ENCODE measurements at places on chromosomes 5 and 9.

- no peak for DNase-seq
Measured at GRCh38 chr9:82570226-82570625, 492.7 kb downstream of the RASEF start.

GRCh38 chr5:57832875-57833274, 350.3 kb upstream of the ACTBL2 start:
- no peak for DNase-seq

DNA sequence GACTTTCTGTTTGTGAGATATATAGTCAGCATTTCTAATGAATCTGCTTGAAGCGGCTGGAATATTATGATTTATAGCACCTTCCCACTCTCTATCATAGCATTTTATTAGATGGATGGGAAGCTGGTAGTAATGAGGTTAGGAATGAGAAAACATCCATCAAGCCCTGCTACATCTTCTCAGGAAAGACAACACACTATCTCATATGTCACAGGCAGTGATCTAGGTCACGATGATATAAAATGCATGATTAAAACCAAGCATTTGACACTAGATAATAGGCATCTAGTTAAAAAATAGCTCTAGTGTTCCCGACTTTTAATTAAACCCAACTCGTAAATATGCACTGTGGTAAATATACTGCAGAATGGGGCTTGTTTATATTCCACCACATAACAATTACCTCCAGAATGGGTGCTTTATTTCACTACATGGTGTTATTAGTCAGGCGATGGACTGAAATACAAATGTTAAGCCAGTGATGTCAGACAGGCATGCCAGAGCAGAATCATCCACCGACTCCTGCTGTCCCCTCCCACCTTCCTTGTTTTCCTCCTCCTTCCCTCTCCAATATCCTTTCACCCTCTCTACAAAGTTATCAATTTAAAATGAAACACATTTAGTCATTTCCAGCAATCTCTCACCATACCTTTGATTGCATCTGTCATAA, 286.8 kb downstream of the SPATA31D1 start:
- DNase-seq: no peak

DNA sequence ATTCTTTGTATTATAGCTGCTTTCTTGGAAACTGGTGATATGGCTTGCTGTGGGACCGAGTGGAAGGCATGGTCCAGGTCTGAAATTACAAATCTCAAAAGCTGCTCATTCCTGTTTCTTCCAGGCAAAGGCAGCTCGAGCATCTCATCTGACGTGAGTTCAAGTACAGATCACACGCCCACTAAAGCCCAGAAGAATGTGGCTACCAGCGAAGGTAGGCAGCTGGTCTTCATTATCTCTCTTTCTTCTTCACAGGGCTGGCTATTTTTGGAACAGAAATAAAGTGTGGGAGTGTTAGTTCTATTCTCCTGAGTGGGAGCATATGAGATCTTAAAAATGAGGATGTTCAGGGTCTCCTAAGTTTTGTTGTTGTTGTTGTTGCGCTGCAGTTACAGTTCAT, 115.9 kb downstream of the FBXL7 start:
- no peak for DNase-seq

GRCh38 chr9:114953959-114954358, 23.6 kb upstream of the TNFSF8 start:
- no peak for DNase-seq

- DNase-seq: no peak
Measured at GRCh38 chr5:72210888-72211678, 103.8 kb downstream of the MAP1B start.

DNA sequence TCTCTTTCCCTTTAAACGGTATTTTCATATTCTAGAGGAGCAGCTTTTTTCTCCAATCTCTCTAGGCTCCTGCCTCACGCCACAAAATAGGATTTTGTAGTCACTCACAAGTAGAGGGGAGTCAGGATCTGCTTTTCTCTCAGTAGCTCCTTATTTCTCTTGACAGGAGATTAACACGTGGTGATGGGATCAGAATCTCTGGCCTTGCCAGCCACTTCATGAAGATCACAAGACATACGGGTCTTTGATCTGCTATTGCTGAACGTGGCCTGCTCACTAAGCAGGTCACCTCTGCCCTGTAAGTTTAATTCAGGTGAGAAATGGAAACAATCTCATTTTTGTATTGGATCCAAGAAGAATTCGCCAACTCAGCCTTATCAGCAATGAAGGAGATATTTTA, 257.5 kb downstream of the DIRAS2 start:
- no peak for DNase-seq

DNA sequence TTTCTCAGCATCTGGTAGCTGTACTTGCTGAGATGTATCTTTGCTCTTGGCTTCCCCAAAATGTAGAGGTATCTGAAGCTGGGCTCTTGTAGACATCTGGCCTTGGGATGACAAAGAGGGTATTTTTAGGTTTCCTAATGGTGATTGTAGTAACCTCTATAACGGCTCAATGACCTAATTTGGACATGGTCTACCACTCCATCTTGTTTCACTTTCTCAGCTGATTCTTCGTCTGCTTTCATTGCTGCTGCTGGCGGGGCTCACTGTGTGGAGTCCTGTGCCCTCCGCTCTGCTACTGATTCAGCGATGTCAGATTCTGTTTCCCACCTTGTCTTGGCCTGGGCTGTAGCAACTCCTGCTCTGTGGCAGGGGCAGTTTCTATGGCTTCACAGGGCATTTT, 12.7 kb upstream of the MARCHF11 start:
- no peak for DNase-seq

- DNase-seq: no peak
Measured at GRCh38 chr5:163106098-163106497, 331.3 kb upstream of the CCNG1 start.

DNA sequence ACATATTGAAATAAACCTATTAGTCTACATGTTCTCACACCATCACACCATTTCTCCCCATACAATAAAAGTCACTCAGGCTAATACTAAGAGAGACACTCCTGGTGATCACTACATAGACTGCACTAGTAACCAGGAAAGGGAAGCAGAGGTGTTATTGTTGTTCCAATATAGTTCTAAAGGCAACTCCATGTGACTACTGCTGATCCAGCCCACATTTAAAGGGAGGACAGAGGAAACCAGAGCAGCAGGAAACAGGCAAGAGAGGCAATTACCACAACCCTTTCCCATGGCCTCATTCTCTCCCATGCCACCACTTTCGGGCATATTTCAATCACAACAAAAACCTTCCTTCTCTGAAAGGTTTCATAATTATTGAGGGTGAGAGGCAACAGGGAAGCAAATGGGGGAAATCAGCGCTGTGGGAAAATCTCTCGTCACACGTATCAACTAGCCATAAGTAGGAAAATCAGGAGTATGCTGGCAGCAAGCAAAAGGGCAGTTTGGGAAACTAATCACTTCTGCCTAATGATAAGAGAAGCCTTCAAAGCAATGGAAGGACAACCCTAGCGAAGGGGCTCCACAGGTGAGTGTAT, 1.8 kb downstream of the UBAP2 start:
- no peak for DNase-seq

DNA sequence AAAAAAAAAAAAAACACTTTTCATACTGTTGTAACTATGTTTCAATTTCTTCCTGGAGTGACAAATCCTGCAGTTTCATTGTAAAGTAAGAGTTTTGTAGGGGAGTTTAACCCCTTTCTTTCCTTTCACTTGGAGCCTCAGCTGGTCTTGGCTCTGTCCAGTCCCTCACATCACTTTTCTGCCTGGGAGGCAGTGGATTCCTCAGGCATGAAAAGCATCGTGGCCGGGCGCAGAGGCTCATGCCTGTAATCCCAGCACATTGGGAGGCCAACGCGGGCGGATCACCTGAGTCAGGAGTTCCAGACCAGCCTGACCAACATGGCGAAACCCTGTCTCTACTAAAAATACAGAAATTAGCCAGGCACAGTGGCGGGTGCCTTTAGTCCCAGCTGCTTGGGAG, 45.6 kb upstream of the MYO10 start:
- no peak for DNase-seq

DNA sequence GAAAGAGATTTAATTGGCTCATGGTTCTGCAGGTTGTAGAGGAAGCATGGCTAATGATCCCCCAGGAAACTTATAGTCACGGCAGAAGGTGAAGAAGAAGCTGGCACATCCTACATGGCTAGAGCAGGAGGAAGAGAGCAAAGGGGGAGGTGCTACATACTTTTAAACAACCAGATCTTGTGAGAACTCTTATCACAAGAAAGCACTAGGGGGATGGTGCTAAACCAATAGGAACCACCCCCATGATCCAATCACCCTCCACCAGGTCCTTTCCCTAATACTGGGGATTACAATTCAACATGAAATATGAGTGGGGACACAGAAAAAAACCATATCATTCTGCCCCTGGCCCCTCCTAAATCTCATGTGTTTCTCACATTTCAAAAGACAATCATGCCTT, 147.2 kb upstream of the EPB41L4A start:
- no peak for DNase-seq

- no peak for DNase-seq
Measured at GRCh38 chr5:169354263-169354662, 53.3 kb upstream of the SLIT3 start.

GRCh38 chr5:16936989-16937438, 926 bp upstream of the MYO10 start:
- DNase-seq: no peak

DNA sequence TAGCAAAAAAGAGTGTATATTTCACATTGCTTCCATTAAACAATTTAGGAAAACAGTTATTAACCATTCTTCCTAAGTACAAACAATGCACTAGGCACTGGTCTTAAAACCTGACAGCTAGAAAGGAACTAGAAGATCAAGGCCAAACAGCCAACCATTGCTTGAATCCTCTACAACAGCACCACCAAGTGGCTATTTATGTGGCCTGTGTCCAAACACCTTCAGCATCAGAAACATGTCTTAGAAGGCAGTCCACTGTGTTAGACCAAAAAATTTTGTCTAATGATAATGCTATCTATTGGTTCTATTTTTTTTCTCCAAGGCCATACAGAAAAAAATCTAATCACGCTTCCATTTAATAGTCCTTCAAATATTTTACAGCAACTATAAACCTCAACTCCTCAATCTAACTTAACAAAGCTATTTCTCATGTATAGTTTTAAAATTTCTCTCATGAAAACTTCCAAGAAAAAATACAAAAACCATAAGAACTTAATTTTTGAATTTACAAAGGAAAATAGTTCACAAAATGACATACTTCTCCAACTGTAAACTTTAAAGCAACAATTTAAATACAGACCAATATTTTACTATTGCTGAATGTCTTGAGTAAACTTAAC, 36.1 kb downstream of the CAAP1 start:
- no peak for DNase-seq

DNA sequence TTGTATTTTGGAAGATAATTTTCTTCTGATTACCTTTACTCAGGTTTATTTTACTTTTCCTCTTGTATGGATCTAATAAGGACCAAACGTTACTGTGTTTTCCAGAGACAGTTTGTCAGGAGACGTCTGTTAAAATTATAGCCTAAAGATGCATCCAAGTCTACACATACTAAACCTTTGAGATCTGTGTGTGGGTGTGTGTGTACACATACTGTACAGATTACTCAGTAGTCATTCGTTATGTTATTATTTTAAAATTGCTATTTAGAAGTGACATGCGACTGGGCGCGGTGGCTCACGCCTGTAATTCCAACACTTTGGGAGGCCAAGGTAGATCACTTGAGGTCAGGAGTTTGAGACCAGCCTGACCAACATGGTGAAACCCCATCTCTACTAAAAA, 51.6 kb upstream of the CNTLN start:
- DNase-seq: no peak

DNA sequence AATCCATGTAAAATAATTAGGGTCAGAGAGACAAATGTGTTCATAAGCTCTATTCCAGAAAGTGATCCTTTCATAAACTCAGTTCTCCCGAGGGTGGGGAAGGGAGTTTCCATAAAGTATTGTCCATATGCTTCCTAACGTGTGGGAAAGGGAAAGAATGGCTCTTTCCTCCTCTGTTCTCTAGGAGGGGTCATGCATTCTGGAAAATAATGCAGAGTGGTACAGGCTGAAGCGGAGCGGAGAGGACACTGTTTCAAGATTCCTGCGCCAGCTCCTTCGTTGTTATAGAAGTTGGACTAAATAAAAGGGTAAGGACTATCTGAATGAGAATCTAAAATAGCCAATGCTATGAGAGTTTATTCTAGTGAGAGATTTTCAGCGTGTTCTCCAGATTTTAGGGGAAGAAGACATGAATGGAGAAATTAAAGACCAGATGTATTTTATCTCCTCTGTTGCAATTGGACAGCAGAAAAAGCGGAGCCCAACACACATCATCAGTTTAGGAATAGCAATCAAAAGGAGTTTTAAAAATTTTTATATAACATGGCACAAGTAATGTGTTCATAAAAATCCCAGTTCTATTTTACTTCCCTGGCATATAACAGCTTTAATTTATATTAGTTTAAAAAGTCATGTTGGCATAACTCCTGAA, 166.9 kb upstream of the MPDZ start:
- no peak for DNase-seq

GRCh38 chr9:114496011-114496410, 9.3 kb downstream of the WHRN start:
- no peak for DNase-seq

- DNase-seq: no peak
Measured at GRCh38 chr5:3365501-3366215, 230.0 kb upstream of the IRX1 start.

DNA sequence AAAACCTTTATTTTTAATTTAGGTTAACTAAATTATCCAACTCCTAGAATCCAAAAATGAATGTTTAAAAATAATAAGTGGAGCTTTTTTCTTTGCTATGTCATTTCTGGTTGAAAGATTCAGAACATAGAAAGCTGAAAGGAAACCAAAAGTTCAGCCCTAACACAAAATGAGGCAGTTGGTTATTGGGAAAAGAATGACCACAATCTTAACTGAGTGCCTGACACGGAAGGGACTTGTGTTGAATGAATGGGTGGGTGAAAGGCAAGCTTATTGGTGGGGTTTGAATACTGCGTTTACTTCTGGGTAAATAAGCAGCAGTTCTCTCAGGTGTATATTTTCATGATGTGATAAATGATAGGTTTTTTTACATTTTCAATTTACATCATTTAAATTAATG, 243.5 kb downstream of the IRX1 start:
- DNase-seq: no peak

GRCh38 chr9:16316911-16317817, 553.3 kb downstream of the BNC2 start:
- no peak for DNase-seq

DNA sequence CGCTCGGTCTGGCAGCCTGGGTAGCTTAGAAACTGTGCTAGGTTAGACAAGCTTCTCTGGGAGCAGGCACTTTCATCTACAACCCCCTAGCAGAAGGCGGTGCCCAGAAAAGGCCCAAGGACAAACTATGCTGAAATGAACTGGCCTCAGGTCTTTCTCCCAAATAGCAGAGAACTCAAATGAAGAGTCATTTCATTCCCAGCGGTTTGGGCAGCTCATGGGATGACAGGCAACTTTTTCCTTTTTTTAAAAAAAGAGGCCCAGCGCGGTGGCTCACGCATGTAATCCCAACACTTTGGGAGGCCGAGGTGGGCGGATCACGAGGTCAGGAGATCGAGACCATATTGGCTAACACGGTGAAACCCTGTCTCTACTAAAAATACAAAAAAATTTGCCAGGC, 2.5 kb downstream of the RAPGEF1 start:
- DNase-seq: no peak

- DNase-seq: peak; percentile 43
Measured at GRCh38 chr5:160199410-160199911, 29.8 kb upstream of the FABP6 start.
